ENCODE measurements at places on chromosomes 12 and 14.
A peak's percentile ranks its signal among the peaks of the same experiment; 100 is the strongest.

GRCh38 chr12:31959161-31959700 is at the start of gene RESF1:
TSS of gene RESF1 (plus strand) at chr12:31959415. CDS start at chr12:31980956, 21,541 bp downstream.
- peak; percentile 67 for DNase-seq

- peak; percentile 3 for DNase-seq
Measured at GRCh38 chr12:30694412-30695198, 1.1 kb downstream of the IPO8 start.

DNA sequence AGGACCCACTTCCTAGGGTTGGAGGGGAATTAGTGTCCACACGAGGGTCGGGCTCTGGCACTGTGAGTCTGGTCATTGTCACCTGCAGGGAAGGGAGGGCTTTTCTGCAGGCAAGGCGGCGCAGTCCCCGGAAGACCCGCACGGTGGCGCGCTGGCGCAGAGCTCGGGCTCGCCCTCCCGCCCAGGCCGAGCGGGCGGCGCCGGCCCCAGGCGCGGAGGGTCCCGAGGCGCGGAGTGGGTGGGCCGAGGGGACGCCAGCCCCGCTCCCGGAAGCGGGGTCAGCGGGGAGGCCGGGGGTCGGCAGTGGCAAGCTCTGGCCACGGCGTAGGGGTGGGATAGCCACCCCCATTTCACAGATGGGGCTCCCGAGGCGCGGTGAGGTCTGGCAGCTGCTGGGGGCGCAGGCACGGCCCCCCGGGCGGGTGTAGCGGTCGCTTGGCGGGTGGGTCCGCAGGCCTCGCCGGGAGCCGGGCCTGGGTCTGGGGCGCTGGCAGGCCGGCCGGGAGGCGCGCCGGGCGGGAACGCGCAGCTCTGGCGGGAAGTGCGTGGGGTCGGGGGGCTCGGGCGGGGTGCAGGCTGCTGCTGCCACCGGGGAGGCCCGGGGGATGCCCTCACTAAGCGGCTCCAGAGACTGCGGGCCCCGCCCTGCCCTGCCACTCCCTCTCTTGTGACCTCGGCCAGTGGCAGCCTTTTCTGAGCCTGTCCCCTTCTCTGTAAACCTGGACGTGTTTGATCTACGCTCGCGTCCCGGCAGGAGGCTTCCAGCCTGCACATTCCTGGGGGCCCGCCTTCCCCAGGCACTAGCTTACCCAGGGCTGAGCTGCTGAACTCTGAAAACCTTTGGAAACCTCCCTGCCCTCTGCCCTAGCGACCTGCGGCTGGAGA is 46.1 kb downstream of the CYP46A1 start:
- DNase-seq = no peak

DNA sequence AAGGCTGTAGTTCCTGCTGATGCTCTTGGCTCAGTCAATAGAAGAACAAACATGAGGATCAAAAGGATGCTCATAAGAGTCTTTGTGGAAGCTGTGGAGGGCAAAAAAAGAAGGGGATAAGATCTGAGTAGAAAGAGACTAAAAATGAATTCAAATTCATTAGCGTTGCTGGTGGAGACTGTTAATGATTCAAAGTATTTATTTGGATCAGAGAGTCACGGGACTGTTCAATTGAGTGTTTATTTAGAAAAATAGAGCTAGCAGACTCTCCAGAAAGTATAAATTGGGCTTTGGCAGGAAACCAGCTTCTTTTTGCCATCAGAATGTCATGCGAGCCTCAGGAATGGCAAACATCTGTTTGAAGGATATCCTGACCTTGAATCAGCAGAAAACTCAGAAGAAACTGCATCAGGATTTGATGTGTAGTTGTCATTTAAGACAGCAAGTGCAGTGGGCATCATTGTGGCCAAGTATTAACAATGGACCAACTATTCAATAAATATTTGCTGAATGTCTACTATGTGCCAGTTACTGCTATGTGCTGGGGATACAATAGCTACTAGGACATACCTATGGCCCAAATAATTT is 126.4 kb downstream of the TBC1D30 start:
- no peak for DNase-seq

DNA sequence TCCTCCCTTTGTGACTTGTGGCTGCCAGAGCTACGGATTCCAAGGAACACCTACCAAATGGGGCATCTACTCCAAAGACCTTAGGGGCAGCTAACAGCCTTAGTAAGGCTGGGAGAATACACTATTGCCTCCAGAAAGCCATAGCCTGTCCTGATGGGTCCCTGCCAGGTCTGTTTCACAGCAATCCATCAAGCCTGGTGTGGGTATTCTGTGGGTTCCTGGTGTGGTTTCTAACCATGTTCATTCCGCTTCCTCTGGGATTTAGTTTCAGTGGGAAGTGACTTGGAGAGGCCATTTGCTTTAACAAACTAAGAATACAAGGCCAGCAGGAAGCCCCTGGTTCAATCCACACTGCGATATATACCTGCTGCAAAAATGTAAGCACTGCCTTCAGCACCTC is 220.5 kb downstream of the FOXN3 start:
- no peak for DNase-seq

DNA sequence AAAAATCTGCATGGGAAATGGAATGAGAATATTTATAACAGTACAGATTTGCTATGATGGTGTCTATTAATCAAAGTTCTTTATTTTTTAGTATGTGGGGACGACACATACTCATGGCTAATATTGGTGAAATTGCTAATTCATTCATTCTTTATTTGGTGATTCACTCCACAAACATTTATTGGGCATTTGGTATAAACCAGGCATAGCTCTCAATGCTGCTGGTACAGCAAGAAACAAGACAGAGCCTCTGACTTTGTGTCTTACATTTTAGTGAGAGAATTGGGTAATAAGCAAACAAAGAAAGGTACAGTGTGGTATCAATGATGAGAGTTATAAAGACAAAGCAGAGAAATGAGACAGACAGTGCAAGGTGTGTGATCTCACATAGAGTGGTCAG is 129.5 kb downstream of the RGS6 start:
- DNase-seq = no peak

DNA sequence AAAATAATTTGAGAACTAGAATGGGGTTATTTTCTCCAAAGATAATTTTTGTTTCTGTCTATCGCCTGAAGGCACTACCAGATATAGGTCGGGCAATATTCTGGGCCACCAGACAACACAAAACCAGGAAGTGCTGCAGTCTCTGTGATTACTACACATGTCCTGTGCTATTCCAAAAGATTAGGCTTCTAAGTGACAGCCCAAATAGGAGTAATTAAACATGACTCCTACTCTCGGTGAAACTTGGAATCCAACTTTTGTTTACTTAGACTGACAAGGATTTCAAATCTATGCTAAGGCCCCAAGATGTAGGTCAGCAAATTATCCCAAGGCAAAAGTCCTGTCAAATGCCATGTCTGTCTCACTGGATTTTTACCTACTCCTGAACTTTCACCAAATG is 157.6 kb upstream of the LRFN5 start:
- no peak for DNase-seq

GRCh38 chr12:63941166-63941800 is 96.8 kb downstream of the SRGAP1 start:
- DNase-seq = no peak

- DNase-seq = no peak
Measured at GRCh38 chr12:65623507-65623906, 200.8 kb upstream of the HMGA2 start.

DNA sequence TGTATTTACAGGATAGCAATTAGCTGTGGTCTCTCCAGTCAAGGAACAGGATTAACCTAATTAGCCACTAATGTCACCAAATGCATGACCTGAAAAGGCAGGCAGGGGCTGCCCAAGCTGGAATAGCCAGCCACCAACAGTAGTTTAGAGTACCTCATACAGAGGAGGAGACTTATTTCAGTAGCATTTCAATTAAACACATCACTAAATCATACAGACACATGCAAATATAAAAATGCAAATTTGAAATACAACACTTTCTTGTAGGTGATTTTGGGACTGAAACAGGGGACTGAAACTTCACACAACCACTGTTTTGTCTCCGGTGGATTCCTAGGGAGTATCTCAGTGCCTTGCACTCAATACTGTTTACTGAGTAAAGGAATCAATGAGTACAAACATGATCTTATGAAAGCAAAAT is 636 bp upstream of the IFNG-AS1 start:
- DNase-seq = no peak
